Mammary epithelial cell (primary cell): ENCODE measurements at places on chromosomes 1 and 21. TPM values are rescaled to one million over a fixed set of nuclear protein-coding genes. Genes with fewer than 3 reads are reported as not detected.
A peak's percentile ranks its signal among the peaks of the same experiment; 100 is the strongest.

- no peak for DNase-seq
Observed at GRCh38 chr1:44368471-44369151, 13.6 kb upstream of the ERI3 start.

- DNase-seq, result peak; percentile 63
Observed at GRCh38 chr1:207868251-207868773, 42.6 kb downstream of the CD34 start.

- no peak for DNase-seq
Observed at GRCh38 chr1:168972887-168973286, 133.6 kb upstream of the ATP1B1 start.

DNA sequence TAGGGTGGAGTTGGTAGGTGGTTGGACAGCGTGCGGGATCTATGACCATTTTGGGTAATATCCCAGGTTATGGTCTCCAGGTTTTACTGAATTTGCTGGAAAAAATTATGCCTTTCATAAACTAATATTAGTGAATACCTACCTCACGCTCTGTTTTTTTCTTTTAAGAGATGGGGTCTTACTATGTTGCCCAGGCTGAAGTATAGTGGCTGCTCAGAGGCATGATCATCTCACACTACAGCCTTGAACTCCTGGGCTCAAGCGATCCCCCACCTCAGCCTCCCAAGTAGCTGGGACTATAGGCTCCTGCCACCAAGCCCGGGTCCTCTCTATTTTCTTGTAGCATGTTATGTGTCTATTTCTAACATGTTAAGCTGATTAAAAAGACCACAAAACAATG is 100.2 kb downstream of the RHOU start:
- DNase-seq, result no peak

ZNF683 gene
- not detected in 2 replicates for total RNA-seq

DNA sequence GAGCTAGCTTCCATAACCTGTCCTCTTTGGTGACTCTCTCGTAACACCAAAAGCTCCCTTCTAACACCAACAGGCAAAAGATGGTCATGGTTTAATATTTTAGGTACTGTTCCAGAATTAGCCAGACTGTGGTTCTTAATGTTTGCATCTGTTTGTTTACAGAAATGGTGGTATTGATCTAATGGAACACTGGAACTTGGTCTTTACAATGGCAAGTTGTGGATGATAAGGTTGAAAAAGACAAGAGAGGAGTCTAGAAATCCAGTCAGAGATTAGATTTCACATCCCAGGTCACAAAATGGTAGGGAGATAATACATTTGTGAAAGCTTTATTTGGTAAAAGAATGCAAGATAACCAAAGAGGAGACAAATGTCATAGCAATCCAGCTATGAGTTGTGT is 293.1 kb downstream of the SMYD3 start:
- DNase-seq, result no peak

- peak; percentile 54 for DNase-seq
Observed at GRCh38 chr1:39091845-39092645, 65.9 kb downstream of the NDUFS5 start.

TMEM54 gene
- total RNA-seq, result 35.5 TPM

C1QTNF12 gene
- 2.7 and 6.5 TPM in 2 replicates for total RNA-seq

SNIP1 gene
- 23.0 and 23.5 TPM in 2 replicates for total RNA-seq

DNA sequence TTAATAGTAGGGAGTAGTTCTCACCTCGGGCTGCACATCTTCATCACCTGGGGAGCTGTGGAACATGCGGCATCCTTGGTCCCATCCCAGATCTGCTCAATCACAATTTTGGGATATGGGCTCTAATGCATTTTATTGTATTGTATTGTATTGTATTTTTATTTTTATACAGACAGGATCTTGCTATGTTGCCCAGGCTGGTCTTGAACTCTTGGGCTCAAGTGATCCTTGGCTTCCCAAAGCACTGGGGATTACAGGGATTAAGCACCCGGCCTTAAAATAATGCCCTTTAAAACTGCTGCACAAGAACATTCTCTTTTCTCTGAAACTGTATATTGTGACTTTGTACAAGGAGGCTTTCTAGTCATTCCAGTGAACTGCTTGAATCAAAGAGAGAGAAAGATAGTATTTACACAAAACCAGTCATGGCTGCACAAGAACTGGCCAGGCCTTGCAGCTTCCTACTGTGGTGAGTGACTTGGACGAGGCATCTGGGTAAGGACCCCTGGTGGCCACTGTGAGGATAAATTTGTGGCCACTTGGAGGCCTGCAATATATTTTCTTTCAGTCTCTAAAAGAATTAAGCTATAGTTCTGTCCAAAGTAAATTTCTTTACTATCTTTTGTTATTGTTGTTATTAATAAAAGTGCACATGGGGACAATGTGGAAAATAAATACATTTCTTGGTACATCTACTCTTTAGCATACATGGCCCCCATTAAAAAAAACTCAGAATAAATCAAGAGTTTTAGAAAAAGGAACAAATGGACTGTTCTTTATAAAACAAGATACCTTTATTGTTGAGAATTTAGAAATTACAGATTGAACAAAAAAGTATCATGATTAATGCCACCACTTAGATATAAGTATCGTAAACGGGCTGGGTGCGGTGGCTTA is 48.0 kb downstream of the TBCE start:
- DNase-seq, result peak; percentile 67

DNA sequence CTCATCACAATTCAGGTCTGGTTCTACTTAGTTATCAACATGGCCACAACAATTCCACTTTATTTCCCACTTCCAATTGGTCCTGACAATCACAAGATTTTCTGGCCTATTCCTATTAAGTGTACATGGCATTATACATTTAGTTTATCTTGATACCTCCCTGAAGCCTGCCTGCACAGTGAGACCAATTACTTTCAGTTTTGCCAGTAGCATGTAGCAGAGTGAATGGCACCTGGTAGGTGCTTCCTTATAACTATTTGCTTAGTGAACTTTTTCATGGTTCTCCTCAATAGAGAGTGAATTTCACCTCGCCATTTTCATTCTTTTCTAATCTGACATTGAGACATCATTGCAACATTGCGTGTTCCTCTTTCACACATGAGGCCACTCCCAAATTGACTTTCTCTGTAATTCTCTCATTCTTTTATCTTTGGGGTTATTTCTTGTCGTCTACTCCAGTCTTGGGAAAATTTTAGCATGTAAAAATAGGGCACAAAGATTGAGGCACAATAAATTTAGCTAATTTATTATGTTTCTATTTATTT is 124.3 kb downstream of the DISC1 start:
- DNase-seq, result no peak

CHI3L2 gene
- total RNA-seq, result 1.0 TPM

- DNase-seq, result no peak
Observed at GRCh38 chr1:25533775-25534409, 9.5 kb upstream of the LDLRAP1 start.

DNA sequence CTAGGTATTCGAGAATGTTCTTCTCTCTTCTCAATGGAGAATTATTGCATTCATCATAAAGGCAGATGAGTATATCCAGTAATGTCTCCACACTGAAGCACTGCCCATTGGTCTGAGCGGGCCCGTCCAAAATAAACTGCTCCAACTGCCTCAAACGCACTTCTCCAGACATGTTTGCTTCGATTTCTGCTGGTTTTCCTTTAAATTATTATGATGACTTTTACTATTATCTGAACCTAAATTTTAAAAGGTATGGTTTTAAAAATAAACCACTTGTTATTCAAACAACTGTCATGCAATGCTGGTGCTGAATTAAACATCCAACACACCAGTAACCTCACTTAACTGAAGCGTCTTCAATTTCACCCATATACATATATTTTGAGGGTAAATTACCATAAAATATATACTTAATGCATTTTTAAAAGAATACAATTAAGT is 1.3 kb downstream of the CDC42BPA start:
- peak; percentile 32 for DNase-seq

LCE2B gene
- total RNA-seq, result not detected in 2 replicates

- no peak for DNase-seq
Observed at GRCh38 chr1:240801442-240801841, 189.5 kb upstream of the GREM2 start.

GRCh38 chr1:5896706-5897660 is 95.2 kb downstream of the NPHP4 start:
- no peak for DNase-seq

DNA sequence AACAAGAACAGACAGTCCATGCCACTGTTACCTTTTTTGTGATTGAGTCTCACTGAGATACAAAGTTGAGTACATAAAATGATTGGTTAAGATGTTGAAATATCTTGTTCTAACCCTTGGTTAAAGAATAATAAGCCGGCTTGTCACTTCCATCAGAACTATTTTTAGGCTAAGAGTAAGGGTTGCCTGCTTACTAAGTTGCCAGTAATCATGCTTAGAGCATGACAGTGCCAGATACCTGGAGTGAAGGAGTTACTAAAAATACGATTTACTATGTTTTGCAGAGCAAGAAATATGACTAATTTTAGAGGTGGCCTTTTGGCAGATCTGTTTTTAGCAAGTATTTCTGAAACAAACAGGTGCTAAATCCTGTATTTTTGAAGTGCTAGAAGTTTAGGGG is 6.0 kb downstream of the HUNK start:
- no peak for DNase-seq

GRCh38 chr21:45592208-45592619 is 50.0 kb upstream of the SLC19A1 start:
- DNase-seq, result no peak

DNA sequence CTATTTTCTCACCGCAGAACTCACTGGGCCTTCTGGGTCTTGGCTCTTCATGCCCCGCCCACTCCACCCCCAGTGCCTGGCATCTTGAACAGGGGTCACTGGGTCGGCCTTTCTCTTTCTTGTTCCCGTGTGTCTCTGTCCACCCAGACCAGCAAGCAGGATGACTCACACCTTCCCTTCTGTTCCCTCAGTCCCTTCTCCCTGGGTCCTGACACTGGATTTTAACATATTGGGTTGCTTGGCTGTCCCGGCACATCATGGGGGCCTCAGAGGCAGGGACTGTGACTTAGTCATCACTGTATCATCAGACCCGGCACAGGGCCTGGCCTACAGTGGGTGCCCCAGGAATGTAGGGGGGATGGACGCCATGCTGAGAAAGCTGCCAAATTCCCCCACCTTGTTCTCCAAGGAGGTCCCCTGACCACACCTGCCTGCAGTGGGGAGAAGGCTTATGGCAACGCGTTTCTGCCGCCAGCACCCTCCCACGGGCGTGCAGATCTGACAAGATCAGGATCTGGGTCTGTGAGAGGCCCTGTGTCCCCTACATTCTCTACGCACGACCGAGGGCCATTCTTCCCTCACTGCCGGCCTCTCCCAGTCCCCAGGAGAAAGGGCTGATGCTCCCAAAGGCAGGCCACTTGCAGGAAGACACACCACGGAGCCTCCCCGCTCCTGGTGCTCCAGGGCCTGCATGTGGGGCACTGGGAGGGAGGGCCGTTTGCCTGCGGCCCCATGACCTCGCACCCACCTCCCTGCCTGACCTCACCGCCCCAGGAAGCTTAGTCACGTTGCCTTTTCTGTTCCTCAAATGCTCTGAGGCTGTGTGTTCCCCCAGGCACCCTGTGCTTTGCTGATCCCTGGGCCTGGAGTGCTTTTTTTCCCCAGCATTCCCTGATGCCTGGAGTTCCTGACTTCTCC is 157.2 kb upstream of the TMEM51 start:
- peak; percentile 62 for DNase-seq

NLRP3 gene
- total RNA-seq, result 3.0 TPM

SPATA21 gene
- not detected in 2 replicates for total RNA-seq

DNA sequence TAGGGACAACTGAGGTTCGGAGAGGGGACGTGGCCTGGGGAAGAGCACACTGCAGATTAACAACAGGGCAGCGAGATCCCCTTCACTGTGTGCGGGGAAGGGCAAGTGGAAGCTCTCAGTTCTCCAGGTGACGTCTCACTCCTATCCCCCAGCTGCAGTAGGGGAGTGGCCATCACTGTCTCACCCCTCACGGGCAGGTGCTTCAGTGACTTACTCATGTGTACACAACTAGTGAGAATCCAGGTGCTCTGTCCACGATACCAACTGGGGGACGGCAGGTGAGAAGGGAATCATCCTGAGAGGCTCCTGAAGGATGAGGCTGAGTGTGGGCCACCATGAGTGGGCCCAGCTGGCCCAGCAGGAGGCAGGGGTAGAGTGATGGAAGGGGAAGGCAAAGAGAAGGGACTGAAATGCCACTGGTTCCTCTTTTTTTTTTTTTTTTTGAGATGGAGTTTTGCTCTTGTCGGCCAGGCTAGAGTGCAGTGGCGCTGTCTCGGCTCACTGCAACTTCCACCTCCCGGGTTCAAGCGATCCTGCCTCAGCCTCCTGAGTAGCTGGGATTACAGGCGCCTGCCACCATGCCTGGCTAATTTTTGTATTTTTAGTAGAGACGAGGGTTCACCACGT is 25.9 kb downstream of the RHBG start:
- DNase-seq, result no peak
